Panc1 (cell line): ENCODE measurements at places on chromosomes 4 and X. TPM values are rescaled to one million over a fixed set of nuclear protein-coding genes. Genes with fewer than 3 reads are reported as not detected.
A peak's percentile ranks its signal among the peaks of the same experiment; 100 is the strongest.

- H3K36me3 ChIP-seq = no peaks in the 10 kb centered on the region
- H3K4me1 ChIP-seq = no peaks in the 10 kb centered on the region
- peak; percentile 18 for DNase-seq
Measured at GRCh38 chr4:180665994-180666824, 1577.0 kb upstream of the TENM3 start.

The MAGEB17 gene
- total RNA-seq = not detected

The MFAP3L gene
- total RNA-seq = 7.9 TPM

GRCh38 chr4:2832309-2832980 is 11.2 kb upstream of the ADD1 start:
- no peaks in the 10 kb centered on the region for H3K27me3 ChIP-seq
- no peaks in the 10 kb centered on the region for H3K4me1 ChIP-seq
- no peak overlapping the region for H3K4me3 ChIP-seq
- no peak overlapping the region for H3K27ac ChIP-seq
- no peaks in the 10 kb centered on the region; the same call in 1 of the 2 replicates for H3K36me3 ChIP-seq
- DNase-seq = no peak

The KLB gene
- not detected for total RNA-seq

The ADGRA3 gene
- total RNA-seq = 41.2 TPM

The PAGE1 gene
- total RNA-seq = not detected

DNA sequence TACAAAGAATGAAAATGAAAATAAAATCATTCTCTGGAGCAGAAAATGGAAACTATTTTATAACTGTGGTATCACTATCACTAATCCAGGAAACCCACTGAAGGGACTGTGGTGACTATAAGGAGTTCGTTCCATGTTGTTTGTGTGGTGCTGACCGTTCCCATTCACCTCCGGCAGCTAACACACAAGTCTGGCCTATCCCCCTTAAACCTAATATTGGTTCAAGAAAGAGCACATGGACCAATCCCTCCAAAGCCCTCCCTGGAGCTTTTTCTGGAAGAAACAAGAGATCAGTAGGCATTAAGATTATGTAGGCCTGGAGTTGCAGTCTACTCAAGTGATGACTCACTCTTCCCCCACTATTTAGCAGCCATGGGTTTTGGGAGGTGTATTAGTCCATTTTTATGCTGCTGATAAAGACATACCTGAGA is 25.9 kb upstream of the FAM241A start:
- H3K4me1 ChIP-seq = no peaks in the 10 kb centered on the region
- H3K36me3 ChIP-seq = no peaks in the 10 kb centered on the region
- no peak overlapping the region for H3K27ac ChIP-seq

The PABPC1L2B gene
- total RNA-seq = not detected

DNA sequence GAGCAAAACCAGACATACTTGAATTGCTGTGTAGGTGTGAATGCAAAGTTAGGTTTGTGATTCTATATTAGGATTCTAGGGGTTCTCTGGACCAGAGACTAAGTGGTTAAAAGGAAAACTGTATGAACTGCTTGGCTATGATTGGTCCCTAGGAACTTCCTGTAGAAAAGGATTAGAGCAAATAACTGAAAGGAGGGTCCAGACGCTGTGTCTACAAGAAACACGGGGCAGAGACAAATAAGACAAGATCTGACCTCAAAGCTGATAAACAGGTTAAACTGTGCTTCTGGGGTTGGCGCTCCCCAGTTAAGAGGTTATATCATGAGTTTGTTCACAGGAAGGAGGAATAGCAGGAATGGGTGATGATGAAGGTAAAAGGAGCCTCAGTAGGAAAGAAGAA is 183.6 kb downstream of the MGST2 start:
- H3K27me3 ChIP-seq = no peaks in the 10 kb centered on the region
- no peak overlapping the region for H3K4me3 ChIP-seq
- no peak for DNase-seq
- no peaks in the 10 kb centered on the region for H3K4me1 ChIP-seq
- H3K27ac ChIP-seq = no peak overlapping the region

The ANXA10 gene
- total RNA-seq = not detected

DNA sequence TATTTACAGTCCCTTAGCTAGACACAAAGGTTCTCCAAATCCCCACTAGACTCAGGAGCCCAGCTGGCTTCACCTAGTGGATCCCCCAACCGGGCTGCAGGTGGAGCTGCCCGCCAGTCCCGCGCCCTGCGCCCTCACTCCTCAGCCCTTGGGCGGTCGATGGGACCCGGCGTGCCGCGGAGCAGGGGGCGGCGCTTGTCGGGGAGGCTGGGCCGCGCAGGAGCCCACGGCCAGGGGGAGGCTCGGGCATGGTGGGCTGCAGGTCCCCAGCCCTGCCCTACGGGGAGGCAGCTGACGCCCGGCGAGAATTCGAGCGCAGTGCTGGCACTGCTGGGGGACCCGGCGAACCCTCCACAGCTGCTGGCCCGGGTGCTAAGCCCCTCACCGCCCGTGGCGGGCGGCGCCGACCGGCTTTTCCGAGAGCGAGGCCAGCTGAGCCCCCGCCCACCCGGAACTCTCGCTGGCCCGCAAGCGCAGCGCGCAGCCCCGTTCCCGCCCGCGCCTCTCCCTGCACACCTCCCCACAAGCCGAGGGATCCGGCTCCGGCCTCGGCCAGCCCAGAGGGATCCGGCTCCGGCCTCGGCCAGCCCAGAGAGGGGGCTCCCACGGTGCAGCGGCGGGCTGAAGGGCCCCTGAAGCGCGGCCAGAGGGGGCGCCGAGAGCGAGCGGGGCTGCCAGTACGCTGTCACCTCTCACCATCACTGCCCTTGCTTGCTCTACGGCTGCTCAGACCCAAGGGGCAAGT is 39.4 kb downstream of the WFS1 start:
- no peaks in the 10 kb centered on the region for H3K27me3 ChIP-seq
- peak overlapping the region; percentile 45 for H3K4me3 ChIP-seq
- H3K27ac ChIP-seq = 0 out of 2 replicates have a peak overlapping the region, but pooled peaks have one; percentile 12
- H3K4me1 ChIP-seq = peaks cover 7% of the 10 kb centered on the region; the same call in 1 of the 2 replicates
- no peaks in the 10 kb centered on the region for H3K36me3 ChIP-seq
- no peak for DNase-seq

The NKX6-1 gene
- 1.1 TPM for total RNA-seq

DNA sequence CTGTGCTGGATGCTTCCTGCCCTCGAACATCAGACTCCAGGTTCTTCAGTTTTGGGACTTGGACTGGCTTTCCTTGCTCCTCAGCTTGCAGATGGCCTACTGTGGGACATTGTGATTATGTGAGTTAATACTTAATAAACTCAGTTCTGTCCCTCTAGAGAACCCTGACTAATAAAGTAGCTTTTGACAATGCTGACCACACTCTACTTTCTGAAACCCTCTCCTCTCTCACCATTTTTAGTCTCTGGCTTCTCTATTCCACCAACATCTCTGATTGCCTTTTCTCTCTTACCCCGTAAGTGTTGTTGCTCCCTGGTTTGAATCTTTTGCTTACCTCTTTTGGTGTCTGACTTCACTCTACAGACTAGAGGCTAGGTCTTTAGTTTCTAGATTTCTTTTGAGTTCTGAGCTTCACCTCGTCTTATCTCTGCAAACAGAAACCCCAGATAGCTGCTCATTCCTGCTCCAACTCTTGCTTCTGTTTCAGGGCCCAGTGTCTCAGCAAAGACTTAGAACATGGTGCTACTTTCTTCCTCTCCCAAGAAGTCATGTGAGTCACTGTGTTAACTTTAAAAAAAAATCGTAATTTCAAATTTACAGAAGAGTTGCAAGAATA is 11.4 kb downstream of the TMSB4X start:
- no peak for DNase-seq
- H3K4me1 ChIP-seq = peaks cover 13% of the 10 kb centered on the region
- no peaks in the 10 kb centered on the region for H3K27me3 ChIP-seq
- no peak overlapping the region for H3K4me3 ChIP-seq
- no peaks in the 10 kb centered on the region for H3K36me3 ChIP-seq

DNA sequence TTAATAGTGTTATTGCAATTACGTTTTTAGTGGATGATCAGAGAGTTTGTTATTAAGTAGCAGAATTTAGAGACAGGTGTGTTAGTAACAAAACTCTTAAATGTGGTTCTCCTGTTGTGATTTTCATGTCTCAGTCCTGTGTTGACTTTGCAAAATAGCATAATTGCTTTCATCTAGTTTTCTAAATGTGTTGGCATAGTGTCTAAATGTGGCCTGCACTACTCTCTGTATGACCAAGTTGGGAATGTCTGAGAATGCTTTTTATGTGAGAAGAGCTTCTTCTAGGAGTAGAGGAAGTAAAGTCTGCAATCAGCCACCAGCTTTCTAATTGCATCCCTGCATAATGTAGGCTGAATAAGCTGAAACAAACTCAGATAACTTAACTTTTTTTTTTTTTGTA is 158.6 kb upstream of the FAT1 start:
- no peak for DNase-seq
- H3K4me1 ChIP-seq = peaks cover 25% of the 10 kb centered on the region
- H3K4me3 ChIP-seq = no peak overlapping the region
- peak overlapping the region; percentile 77 for H3K27ac ChIP-seq
- no peaks in the 10 kb centered on the region for H3K36me3 ChIP-seq

- peaks cover 2% of the 10 kb centered on the region; the same call in 1 of the 2 replicates for H3K27me3 ChIP-seq
- H3K27ac ChIP-seq = no peak overlapping the region
- H3K4me1 ChIP-seq = no peaks in the 10 kb centered on the region
- no peaks in the 10 kb centered on the region for H3K36me3 ChIP-seq
Measured at GRCh38 chr4:52094376-52095145, 43.5 kb downstream of the SPATA18 start.

DNA sequence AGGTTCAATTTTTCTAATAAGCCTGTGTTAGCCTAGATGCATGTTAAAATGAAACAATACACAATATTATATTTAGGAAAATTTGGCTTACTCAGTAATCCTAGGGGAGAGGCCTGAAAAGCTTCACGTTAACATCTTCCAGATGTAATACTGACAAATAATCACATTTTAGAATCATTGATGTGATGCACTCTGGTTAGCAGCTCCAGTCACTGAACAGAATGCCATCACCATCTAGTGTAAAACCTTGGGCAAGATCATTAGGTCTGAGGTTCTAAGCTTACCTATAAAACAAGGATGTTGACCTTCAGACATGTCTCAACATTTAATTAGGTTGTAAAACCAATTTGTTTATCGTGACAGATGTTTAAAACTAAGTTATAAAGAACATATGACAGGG is 1704.8 kb downstream of the STIM2 start:
- no peak for DNase-seq

DNA sequence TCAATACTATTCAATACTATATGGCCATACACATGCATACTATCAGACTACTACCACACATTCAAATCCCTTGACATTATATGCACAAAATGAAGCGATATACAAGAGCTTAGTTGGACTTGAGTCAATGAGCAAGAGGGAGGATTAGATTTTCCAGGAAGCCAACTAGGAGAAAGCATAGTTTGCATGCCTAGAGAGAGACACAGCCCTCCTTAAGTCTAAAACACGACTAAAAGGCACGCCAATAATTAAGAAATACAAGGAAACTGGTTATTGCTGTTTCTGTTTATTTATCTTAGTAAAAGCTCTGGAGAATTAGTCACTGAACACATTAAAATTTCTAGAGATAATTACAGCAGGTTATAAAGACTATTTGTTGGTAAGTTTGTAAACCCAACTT is 21.8 kb downstream of the MBNL3 start:
- DNase-seq = no peak
- H3K4me1 ChIP-seq = no peaks in the 10 kb centered on the region
- no peaks in the 10 kb centered on the region for H3K36me3 ChIP-seq
- 0 out of 2 replicates have a peak, but pooled peaks cover 2% of the 10 kb centered on the region for H3K27me3 ChIP-seq
- no peak overlapping the region for H3K4me3 ChIP-seq

The HPGD gene
- total RNA-seq = 1.2 TPM

The UNC5C gene
- 8.2 TPM for total RNA-seq

- H3K27me3 ChIP-seq = no peaks in the 10 kb centered on the region
- H3K36me3 ChIP-seq = peaks cover 8% of the 10 kb centered on the region; the same call in 1 of the 2 replicates
- no peaks in the 10 kb centered on the region for H3K4me1 ChIP-seq
- peak overlapping the region; percentile 85 for H3K4me3 ChIP-seq
Measured at GRCh38 chr4:105145156-105145902, 1.3 kb upstream of the TET2 start.

DNA sequence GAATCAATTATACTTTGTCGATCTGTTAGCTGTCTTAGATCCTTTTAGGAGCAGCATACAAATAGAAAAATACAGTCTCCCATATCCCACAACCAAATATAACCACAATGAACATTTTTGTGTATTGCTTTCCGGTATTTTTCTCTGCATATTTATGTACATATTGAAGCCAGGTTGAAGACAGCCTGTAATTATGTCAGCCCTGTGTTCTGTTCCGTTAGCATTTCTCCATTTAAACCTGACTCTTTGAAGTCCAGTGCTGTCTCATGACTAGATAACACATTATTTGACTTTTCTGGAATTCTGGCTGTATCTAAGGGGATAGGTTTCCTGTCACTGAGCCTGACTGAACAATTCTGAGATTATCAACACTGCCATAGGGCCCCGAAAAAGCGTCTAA is 4.0 kb upstream of the SLC34A2 start:
- no peak for DNase-seq
- no peak overlapping the region for H3K27ac ChIP-seq
- no peaks in the 10 kb centered on the region for H3K4me1 ChIP-seq
- H3K4me3 ChIP-seq = no peak overlapping the region
- H3K27me3 ChIP-seq = peaks cover 5% of the 10 kb centered on the region; the same call in 1 of the 2 replicates

- no peak for DNase-seq
- no peak overlapping the region for H3K4me3 ChIP-seq
- H3K36me3 ChIP-seq = no peaks in the 10 kb centered on the region
- H3K27ac ChIP-seq = no peak overlapping the region
Measured at GRCh38 chr4:34279011-34279410, 1965.3 kb downstream of the ARAP2 start.

The IL2 gene
- 0.57 TPM for total RNA-seq

The BEX1 gene
- total RNA-seq = not detected

GRCh38 chr4:7842384-7843279 is 97.0 kb downstream of the AFAP1 start:
- peaks cover 60% of the 10 kb centered on the region for H3K4me1 ChIP-seq
- DNase-seq = peak; percentile 73
- H3K27me3 ChIP-seq = no peaks in the 10 kb centered on the region
- H3K27ac ChIP-seq = peak overlapping the region; percentile 83
- no peak overlapping the region for H3K4me3 ChIP-seq

The DDIT4L gene
- total RNA-seq = not detected

- H3K36me3 ChIP-seq = no peaks in the 10 kb centered on the region
- no peak overlapping the region for H3K4me3 ChIP-seq
- no peaks in the 10 kb centered on the region for H3K27me3 ChIP-seq
- no peaks in the 10 kb centered on the region for H3K4me1 ChIP-seq
- no peak overlapping the region for H3K27ac ChIP-seq
- no peak for DNase-seq
Measured at GRCh38 chr4:12140864-12141263, 712.2 kb upstream of the HS3ST1 start.

- no peaks in the 10 kb centered on the region for H3K4me1 ChIP-seq
- H3K4me3 ChIP-seq = no peak overlapping the region
- no peak for DNase-seq
- H3K27ac ChIP-seq = no peak overlapping the region
- H3K27me3 ChIP-seq = no peaks in the 10 kb centered on the region
- no peaks in the 10 kb centered on the region for H3K36me3 ChIP-seq
Measured at GRCh38 chrX:12843668-12844279, 23.1 kb upstream of the TLR7 start.

- no peaks in the 10 kb centered on the region; the same call in 1 of the 2 replicates for H3K4me1 ChIP-seq
- DNase-seq = no peak
- no peaks in the 10 kb centered on the region for H3K27me3 ChIP-seq
- H3K36me3 ChIP-seq = no peaks in the 10 kb centered on the region; the same call in 1 of the 2 replicates
Measured at GRCh38 chr4:22454955-22455354, 60.9 kb downstream of the ADGRA3 start.
